ENCODE measurements at places on chromosomes 11 and 22.

GRCh38 chr11:76674517-76675400, 4.2 kb upstream of the LRRC32 start:
- DNase-seq: no peak

GRCh38 chr22:22558071-22558971, 744 bp downstream of the PRAME start:
- DNase-seq: no peak

DNA sequence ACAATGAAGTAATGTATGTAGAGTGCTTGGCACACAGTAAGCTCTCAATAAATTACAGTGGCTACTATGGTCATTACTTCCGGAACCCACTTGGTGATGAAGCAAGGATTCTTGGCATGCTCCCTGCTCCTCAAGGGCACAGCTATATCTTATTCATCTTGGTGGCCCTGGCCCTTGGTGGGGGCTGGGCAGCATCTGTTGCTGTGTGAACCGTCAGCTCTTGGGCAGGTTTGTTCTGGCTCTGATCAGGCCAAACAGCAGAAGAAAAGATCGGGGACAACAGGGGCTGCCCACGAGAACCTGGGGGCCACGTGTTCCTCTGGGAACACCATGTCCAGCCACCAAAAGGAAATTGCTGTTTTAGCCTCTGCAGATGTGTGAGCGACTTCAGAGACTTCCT, 136.9 kb upstream of the SYT13 start:
- no peak for DNase-seq

GRCh38 chr11:24589064-24589463, 92.2 kb downstream of the LUZP2 start:
- no peak for DNase-seq

DNA sequence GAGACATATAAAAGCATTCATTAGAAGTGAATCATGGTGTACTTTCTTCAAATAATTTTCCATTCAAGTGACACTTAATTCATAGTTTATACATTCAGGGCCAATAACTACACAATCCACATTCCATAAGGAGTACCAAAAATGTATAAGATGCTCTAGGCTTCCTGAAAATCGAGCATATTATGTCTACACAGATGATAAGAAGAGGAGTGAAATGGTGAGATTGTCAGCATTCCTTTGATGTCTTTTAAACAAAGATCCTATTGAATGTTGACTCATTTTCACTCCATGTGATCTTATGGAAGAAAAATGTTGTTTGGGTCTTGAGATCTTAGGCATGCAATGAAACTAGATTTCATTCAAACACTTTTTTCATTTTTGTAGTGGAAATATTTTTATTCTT, 843.2 kb downstream of the KCNA4 start:
- DNase-seq: no peak

GRCh38 chr22:42842658-42843370, 14.3 kb downstream of the ARFGAP3 start:
- DNase-seq: no peak

- no peak for DNase-seq
Measured at GRCh38 chr11:66863428-66864125, 6.7 kb downstream of the LRFN4 start.

DNA sequence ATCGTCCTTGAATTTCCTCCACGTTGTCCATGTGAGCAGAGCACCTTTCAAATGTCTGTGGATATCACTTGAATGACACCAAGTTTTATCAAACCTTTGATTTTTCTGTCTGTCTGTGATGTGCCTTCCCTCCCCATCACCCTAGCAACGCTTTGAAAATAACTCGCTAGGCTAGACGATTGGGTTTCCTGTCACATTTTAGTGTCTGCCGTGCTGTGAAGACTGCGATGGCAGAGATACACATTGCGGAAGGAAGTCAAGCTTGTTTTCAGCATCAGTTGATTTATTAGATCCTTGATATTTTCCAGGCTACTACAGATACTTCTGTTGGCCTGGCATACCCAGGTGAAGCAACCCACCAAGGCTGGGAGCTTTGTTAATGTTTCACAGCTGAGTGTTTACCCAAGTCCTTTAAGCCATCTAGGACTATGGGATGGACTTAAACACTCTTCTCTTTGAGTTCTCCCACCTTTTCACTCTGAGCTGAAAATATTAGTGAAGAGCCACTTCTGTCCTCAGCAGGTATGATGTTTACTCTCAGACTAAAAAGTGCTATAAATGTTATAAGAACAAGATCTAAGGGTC, 93.6 kb upstream of the CD44 start:
- no peak for DNase-seq

DNA sequence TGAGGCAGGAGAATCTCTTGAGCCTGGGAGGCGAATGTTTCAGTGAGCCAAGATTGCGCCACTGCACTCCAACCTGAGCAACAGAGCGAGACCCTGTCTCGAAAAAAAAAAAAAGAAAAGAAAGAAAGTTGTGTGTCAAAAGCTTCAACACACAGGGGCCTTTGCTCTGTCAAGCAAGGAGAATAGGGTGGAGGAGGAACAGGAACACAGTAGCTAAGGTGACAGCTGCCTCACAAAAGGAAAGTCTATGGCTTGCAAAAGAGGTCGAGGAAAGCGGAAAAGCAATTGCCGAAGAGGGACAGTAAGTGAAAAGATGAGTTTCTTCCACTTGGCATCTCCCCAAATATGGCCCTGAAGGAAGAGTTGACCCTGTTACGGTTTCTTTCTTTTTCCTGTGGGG, 26.5 kb upstream of the TMA7B start:
- no peak for DNase-seq

DNA sequence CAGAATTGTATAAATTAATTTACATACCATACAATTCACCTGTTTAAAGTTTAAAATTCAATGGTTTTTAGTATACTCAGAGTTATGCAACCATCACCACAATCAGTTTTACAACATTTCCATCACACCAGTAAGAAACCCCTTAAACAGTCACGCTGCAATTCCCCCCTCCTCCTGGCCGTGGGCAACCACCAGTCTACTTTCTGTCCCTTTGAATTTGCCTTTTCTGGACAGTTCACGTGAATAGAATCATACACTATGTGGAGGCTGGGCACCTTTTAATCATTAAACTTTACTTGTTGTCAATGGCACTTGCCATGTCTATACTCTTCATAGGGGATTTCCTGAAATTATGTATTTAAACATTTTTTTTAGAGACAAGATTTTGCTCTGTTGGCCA, 20.1 kb upstream of the SWAP70 start:
- no peak for DNase-seq

- DNase-seq: no peak
Measured at GRCh38 chr11:122723576-122723975, 68.1 kb downstream of the UBASH3B start.

DNA sequence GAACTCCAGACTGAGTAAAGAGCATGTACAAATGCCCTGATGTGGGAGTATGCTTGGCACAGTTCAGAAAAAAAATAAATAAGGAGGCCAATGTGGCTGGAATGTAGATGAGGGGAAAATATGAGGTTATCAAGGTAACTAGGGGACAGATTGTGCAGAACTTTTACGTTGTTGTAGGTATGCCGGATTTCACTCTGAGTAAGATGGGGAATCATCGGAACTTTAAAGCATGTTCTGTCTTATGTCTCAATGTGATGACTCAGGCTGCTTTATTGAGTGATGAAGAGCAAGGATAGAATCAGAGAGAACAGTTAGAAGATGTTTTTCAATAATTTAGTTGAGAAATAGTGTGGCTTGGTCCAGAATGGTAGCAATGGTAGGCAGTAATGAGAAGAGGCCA, 130.4 kb downstream of the C11orf87 start:
- no peak for DNase-seq

- DNase-seq: no peak
Measured at GRCh38 chr11:14095882-14096281, 133.4 kb downstream of the SPON1 start.

DNA sequence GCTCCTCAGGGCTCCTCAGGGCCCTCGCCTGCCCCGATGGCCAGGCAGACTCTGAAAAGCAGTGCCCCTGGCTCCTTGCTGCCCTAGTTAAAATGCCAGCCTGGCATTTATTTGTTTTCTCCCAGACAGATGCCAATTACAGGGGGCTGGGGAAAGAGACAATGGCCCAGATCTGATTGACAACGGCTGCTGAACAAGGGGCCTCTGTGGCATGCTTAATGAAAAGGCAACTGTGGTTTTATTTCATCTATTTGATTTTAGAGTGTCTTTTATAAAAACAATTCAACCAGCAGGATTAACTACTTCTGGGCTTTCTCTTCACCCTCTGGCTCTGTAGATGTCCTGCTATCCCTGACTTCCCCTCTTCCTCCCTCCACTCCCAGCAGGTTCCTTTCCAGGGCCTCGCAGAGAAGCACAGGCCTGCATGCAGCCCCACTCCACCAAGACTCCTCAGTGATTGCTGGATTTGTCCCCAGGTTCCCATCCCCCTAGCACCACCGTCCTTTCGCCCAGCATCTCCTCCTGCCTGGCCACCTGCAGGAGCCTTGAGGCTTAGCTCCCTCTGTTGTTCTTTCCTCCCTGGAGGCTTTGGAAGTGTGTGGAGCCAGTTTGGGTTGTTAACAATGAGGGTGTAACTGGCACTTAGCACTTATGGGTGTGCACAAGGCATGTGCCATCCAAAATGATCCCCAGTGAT, 171.1 kb downstream of the TENM4 start:
- no peak for DNase-seq

- DNase-seq: no peak
Measured at GRCh38 chr11:112579282-112579681, 318.6 kb upstream of the PLET1 start.

DNA sequence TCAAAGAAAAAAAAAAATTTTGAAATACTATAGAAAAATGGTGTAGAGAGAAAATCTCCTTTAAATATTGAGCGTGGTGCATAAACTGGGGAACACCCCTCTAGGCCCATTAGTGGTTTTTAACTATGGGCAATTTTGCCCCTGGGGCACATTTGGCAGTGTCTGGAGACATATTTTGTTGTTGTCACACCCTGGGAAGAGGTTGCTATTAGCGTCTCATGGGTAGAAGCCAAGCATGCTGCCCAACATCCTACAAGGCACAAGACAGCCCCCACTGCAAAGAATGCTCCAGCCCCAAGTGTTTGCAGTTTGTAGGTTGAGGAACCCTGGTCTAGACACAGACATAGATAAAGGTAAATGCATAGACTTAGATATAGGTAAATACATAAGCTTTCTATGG, 92.6 kb downstream of the KIAA1671 start:
- no peak for DNase-seq

DNA sequence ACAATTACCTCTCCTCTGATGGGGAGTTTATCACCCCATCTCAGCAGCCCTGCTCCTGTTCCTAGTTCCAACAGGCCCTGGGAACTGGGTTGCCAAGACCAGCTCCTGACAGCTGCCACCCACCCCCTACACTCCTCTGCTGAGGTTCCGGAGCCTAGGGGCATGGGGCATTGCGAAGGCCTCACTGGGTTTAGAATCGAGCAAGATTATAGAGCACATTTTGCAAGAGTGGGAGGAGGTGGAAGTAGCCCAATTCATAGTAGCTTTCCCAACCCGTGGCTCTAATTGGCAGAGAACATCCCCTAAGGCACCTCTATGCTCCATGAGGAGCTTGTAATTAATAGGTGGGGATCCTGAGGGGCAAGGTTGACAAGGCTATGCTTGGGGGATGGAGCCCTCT, 23.0 kb downstream of the MYEOV start:
- no peak for DNase-seq

DNA sequence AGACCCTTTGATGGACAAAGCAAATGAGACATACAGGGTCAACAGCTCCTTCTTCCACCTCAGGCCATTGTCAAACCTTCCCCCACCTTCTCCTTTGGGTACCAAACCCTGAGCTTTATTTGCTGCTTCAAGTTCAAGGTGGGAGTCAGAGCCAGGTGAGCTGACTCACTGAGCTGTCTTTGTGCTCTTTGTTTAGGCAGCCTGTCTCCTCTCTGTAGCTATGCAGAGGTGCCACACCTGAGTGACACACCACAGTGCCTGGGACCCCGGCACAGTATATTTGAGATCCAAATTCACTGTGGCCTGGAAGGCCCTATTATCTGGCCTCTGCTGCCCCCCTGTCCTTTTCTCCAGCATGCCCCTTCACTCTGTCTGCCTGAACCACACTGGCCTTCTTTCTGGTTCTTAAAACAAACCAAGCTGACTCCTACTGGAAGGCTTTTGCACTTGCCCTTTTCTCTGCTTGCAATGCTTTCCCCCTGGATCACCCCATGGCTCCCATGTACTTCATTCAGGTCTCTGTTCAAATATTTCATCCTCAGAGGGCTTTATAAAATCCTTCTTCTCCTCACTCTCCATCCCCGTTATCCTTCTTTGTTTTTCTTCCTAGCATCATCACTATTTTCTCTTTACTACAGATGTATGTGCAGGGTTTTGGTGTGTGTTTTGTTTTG, 16.1 kb downstream of the LMO2 start:
- DNase-seq: no peak

GRCh38 chr11:107567739-107568335, 2.3 kb upstream of the ALKBH8 start:
- no peak for DNase-seq

DNA sequence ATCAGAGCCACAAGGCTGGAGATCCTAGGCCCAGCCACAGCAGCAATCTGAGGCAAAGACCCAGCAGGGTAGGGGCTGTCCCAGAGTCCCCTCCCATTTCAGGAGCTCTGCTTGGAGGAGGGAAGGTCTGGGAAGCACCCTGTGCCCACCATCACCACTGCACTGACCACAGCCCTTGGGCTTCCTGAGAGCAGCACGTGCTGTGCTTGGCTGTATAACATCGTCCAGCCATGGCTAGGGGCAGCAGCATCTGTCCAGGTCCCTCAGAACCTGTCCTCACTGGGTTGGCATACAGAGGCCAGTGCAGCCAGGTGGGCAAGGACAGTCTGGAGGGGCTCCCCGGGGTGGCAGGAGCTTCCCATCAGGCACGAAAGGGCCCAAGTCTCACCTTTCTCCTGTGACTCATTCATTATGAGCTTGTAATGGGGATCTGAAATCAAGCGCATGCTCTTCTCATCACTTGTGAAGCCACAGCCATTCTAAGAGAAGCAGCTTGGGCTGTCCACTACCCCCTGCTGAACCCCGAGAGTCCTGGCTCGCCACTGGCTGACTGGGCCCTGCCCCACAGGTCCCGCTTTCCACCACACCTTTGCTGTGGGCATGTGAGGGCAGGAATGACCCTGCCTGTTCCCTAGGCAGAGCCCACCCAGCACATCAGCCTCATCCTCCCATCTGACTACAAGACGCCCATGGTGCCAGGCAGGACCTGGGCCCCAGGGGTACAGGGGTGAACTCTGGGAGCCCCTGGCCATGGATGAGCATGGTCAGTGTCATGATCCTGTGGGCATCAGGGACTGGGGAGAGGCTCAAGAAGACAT, 83.3 kb downstream of the MED15 start:
- no peak for DNase-seq

DNA sequence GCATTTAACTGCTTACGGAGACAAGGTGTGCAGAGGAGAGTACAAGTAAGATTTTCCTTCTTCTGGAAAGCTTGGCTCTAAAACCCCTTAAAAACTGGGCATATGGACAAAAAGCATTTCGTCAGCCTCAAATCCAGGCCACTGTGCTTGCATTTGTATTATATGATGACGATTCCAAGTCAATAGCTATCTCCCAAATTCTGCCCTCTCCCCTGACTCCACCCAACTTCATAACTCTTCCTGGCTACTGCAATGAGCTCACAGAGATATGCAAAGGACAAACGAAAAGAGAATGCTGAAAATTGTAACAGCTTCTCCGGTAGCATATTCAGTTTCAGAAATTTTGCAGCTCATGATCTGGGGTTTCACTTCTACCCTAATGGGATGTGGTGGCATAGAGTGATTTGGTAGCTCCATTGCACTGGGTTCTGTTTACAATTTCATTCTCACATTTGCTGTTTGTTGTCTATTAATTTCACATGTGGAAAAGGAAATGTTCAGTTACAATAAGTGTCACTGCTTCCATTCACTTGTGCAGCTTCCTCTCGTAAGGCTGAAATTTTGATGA, 45.6 kb upstream of the CHRM4 start:
- DNase-seq: no peak

GRCh38 chr11:6604790-6605189, 1.2 kb downstream of the ILK start:
- no peak for DNase-seq
